ENCODE measurements at places on chromosomes 12 and 14.

DNA sequence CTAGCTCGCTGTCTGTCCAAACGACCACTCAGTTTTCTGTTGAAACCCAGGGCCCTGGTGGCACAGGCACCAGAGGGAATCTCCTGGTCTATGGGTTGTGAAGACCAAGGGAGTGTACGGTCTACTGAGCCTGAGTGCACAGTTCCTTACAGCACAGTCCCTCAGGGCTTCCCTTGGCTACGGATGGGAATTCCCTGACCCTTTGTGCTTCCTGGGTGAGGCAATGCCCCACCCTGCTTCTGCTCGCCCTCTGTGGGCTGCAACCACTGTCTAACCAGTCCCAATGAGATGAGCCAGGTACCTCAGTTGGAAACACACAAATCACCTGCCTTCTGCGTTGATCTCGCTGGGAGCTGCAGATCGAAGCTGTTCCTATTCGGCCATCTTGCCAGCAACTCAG is 22.6 kb downstream of the GPHN start:
- no peak for DNase-seq

DNA sequence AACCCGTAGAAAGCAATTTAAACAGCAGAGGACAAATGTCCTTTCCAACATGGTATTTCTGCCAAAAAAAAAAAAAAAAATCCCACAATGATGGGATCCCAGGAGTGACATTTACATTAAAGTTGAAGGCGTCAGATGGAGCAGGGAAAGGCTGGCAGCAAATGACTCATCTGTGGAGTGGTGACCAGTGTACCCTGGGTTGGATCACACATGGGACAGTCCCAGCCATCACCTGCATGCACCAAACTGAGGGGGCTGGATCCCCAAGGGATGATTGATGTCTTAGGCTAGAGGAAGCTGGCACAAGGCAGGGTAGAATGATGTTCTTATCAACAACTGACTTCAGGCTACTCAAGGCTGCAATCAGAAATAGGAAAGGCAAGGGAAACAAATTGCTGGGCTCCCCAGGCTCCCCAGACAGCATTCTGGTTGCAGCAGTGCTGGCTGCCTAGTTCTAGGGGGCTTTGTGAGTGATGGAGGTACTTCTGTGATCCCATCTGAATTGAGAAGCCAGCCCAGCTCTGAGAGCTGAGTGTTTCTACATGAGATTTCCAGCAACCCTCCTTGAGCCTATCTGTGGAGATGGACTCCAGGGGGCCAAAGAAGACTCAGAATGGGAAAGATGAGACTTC is 117.9 kb downstream of the DPF3 start:
- DNase-seq = no peak

GRCh38 chr12:50442178-50442908 is 41.7 kb downstream of the LARP4 start:
- DNase-seq = no peak

GRCh38 chr12:89650239-89650638 is 58.4 kb downstream of the ATP2B1 start:
- no peak for DNase-seq

GRCh38 chr14:99075771-99076375 is 196.1 kb downstream of the BCL11B start:
- no peak for DNase-seq

DNA sequence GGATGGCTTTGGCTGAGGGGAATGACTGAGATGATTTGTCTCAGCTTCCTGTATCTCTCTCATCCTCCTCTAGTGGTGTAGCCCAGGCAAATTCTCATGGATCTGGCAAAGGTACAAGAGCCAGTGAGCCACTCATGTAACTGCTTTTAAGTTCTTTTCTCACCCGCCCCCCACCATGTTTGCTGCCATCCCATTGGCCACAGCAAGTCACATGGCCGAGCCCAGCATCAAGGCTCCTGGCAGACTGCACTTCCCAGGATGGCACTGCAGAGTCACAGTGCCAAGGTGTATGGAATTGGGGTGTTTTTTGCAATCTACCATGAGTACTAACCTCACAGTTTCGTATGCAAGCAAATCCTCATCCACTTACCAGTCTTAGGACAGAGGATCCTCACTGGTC is 50.9 kb downstream of the CHST11 start:
- DNase-seq = no peak

DNA sequence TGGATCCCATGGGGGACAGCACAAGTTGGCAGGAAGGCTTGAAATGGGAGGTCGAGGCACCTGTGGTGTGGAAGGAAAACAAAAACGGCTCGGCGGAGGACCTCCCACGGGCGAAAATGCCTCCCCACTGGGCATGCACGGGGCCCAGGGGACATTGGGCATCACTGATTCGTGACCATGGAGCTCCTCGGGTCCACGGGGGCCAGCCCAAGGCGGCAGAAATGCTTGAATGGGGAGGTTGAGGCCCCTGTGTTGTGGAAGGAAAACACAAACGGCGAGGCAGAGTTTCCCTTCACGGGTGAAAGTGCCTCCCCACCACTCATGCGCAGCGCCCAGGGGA is 376.0 kb downstream of the ALG10 start:
- DNase-seq = no peak

GRCh38 chr12:131159660-131160059 is 206.0 kb downstream of the ADGRD1 start:
- no peak for DNase-seq

Measured in central memory CD4-positive, alpha-beta T cell (primary cell).